ENCODE measurements at places on chromosomes 4 and X.

- no peak for DNase-seq
Measured at GRCh38 chrX:9614016-9614415, 149.2 kb downstream of the TBL1X start.

DNA sequence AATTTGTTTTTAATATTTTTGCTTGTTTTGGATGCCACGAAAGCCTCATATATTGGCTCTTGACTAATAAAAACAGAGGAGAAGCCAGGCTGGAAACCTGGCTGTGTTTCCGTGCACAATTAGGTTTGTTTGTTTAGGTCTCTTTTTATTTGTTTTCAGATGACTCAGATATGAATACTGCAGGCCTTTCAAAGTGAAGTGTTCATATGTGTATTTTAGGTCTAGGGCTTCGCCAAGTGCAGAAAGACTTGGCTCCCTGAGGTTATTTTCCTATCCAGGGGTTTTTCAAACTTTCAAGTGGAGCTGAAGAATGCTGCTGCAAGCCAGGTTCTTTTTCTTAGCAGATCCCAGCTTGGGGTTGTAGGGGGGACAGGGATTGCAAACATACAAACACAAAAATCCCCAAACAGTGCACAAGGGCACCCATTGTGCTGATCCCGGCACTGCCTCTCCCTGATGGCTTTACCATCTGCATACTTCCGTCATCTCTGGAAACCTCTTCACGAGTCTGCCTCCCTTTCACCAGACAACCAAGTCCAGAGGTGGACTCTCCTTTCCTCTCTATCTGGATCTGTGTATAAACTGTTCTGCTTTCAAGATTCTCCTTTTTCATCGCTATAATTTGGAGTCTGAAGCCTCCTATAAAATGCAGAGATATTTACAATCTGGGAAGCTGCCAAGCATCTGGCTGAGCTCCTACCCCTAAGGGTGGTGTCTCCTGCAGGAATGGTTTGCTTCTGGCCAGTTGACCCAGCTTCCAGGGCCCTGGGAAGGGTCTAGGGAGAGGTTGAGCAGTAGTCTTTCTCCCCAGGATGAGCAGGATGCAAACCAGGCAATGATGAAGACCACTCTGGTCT, 108.6 kb downstream of the SMIM20 start:
- DNase-seq, result no peak

DNA sequence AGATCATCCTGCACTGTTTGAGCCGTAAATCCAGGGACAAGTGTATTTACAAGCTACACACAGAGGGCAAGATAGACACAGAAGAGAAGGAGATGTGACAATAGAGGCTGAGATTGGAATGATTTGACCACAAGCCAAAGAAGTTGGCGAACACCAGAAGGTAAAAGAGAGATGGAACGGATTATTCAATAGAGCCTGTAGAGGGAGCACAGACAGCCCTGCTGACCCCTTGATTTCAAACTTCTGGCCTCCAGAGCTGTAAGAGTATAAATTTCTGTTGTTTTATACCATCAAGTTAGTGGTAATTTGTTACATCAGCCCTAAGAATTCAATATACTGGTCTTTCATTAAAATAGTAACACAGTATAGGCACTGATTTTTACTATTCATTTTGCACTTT, 447.8 kb downstream of the FAT4 start:
- DNase-seq, result no peak

- DNase-seq, result no peak
Measured at GRCh38 chr4:16250661-16251365, 24.5 kb upstream of the TAPT1 start.

DNA sequence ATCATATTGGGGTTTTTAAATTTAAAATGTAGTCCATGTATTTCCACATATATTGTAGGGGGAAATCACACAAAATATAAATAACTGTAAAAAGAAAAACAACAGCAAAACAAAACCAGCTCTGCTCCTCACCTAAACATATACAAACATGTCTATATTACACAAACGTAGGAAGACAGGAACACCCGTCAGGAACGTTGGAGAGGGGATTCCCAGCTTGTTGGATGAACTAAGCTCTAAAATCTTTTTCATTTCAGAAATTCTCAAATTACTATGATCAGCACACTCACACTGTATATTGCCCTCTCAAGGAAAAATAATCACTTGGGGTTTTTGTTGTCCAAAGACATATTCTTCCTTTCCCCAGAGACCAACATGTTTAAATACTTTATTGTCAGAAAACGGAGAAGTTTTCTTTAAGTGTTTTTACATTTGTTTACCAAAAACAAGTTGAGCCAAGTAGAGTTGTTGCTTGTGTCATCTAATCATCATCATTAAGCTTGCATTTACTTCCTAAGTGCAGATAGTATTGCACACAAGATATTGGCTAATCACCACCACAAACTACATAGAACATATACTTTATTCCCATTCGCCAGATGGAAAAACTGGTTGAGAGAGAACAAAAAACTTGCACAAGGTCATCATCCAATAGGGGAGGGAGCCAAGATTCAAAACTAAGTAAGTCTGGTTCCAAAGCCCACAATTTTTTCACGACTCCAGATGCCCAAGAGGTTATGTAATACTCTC, 2.4 kb upstream of the TLR10 start:
- DNase-seq, result no peak

DNA sequence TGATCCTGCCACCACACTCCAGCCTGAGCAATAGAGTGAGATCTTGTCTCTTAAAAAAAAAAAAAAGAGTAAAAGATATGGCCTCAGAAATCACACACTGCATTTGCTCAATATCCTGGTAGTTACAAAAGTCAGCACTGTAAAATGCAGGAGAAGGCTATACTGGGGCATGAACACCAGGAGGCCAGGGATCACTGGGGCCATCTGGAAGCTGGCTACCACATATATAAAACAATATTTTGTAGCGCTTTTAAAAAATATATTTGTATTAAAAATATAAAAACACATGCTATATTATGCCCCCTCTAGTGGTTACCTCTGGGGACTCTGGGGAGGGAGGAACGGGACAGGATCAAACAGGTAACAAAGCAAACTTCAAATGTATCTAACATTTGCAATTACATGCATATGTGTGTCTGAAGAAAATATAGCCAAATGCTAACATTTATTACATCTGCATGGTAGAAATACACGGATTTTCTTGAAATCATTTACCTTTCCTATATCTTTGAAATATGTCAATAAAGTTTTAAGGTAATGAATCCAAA, 4.0 kb downstream of the C4orf46 start:
- DNase-seq, result no peak

DNA sequence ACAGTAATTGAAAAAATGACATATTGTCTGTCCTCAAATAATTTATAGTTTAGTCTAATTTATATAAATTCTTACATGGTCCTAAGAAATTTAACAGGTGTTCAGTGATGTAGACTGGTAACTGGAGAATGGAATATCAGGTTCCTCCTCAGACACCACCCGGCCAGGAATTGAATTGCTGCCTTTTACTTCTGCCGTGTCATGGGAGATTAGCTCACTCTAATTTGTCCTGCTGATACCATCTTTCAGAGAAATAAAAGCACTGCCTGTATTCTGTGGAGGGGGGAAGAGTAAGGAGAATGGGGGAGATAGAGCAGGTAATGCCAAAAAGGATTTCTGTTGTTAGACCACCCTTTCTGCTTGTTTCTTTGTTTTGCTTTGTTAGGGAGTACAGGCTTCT, 125.2 kb upstream of the KLHL4 start:
- no peak for DNase-seq

GRCh38 chrX:30593440-30594200, 16.1 kb upstream of the TASL start:
- DNase-seq, result no peak

- no peak for DNase-seq
Measured at GRCh38 chr4:126028876-126029275, 714.1 kb downstream of the FAT4 start.

DNA sequence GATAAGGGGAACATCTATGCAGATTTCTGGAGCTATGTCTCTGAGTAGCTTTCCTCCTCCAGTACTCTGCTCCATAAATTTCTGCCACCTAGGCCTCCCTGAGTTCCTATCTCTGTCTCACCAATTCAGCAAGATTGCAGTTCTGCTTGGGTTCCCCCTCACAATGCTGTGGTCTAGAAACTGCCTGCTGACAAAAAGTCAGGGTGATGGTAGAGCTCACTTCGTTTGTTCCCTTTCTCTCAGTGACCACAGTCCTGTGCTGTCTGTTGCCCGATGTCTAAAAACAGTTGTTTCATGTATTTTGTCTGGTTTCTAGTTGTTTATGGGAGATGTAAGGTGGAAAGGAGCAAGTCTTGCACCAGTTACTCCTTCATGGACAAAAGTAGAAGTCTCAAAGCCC, 41.1 kb downstream of the AMMECR1 start:
- DNase-seq, result no peak

DNA sequence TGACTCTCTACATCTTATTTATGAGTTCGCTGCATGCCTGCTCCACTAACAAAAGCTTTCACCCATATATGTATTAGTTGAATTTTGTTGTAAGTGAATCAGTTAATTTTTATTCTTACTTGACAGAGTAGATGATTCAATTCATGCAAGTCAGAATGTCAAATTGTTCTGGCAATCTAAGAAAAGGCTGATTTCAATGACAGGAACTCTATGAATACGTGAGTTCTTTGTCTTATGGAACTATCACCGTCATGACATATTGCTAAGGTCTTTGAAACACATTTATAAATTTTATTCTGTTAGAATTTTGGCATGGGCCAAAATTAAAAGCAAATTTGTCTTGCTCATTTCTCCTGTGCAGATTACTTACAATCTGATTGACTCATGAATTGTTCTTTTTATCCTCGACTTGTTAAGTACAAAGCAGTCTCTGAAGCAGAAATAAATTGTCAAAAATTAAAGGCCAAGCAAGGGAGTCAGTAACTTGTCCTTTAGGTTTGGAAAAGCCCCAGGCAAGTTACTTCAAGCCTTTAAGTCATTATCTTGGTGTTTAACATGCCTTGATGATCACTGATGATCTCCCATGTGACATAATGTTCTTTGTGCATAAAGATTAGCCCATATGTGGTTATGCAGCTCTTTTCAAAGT, 89.0 kb upstream of the GC start:
- no peak for DNase-seq

GRCh38 chr4:8643441-8643840, 50.9 kb downstream of the CPZ start:
- DNase-seq, result no peak

GRCh38 chr4:42282081-42282901, 115.0 kb upstream of the SHISA3 start:
- DNase-seq, result no peak

- DNase-seq, result no peak
Measured at GRCh38 chr4:81030061-81030980, at the start of gene BMP3. Gene BMP3 (plus strand): TSS chr4:81030708. CDS start chr4:81031285, 577 bp downstream.

DNA sequence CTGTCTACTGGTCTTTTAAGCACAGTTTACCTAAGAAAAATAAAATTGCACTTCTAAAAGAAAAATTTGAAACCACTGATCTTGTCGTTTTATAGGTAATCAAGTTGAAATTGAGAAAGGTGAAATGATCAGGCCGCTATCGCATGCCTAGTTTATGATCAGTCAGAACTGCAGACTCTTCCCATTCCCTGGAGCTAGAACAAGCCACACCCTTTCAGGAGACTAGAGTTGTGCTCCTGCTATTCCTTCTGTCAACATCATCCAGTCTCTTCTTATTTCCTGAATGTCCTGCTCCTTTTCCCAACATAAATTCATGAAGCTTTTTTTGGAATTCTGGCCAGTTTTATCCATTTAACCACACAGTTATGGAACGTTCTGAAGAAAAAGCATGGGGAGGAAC, 135.1 kb downstream of the SLC7A11 start:
- no peak for DNase-seq

DNA sequence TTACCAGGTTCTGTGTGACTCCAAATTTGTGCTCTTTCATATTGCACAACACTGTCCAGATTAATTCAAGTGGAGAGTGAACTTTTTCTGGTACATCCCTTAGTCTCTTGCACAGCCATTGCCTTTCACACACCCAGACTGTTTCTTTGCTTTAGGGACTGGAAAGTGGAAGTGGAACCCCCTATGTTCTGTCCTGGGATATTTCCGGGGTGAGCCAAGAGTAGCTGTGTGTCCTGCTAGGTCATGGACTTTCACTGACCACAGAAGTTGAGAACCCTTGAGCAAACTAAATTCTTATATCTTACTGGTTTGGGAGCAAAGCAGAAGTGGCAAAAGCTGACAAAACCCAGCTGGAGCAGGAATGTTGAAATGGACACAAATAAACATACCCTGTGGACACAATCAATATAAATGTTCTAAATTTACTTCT, 10.3 kb upstream of the VSIG4 start:
- no peak for DNase-seq

- DNase-seq, result no peak
Measured at GRCh38 chr4:163523791-163524365, 29.4 kb downstream of the TMA16 start.

DNA sequence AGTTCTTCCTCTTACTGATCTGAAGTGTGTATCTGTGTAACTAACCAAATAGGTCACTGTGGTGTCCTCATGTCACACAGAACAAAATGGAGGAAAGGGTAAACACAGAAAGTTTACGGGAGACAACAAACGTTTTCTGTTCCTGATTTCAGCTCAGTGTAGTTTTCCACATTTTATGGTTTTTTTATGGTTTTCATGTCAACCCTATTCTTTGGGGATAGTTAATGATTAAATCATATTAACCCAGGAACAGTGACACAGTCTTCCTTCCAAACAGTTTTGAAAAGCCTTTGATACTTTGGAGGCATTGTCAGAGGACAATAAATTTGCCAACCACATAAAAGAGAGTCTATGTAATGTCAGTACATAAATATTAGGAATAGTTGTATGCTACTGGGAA, 4.2 kb downstream of the LNX1 start:
- no peak for DNase-seq

- DNase-seq, result no peak
Measured at GRCh38 chr4:72860766-72861165, 208.8 kb downstream of the COX18 start.

- no peak for DNase-seq
Measured at GRCh38 chr4:106109929-106110328, 206.1 kb downstream of the TBCK start.

DNA sequence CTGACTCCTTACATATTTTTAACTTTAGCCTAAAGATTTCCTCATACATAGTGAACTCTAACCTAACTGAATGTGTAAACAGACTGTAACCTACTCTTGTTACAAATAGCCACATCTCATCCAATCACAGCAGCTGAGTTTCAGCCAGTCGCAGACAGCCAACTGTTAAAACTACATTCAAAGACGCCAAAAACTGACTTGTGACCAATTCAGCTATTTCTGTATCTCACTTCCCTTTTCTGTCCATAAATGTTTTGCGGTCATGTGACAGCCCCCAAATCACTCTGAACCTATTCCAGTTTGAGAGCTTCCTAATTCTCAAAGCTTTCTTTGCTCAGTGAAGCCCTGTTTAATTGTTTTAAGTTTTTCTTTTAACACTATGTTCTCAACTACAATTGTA, 2731.9 kb downstream of the ARAP2 start:
- DNase-seq, result no peak

GRCh38 chrX:25017667-25018247, 2.0 kb upstream of the ARX start:
- DNase-seq, result no peak

- no peak for DNase-seq
Measured at GRCh38 chr4:78058591-78059523, 1.7 kb downstream of the FRAS1 start.

GRCh38 chr4:5908876-5909427, 16.1 kb upstream of the CRMP1 start:
- DNase-seq, result no peak

GRCh38 chr4:23429497-23429896, 460.4 kb downstream of the PPARGC1A start:
- DNase-seq, result no peak

- DNase-seq, result no peak
Measured at GRCh38 chrX:110163488-110163887, 154.4 kb downstream of the AMMECR1 start.

All from liver (tissue), 10 donors.